ENCODE measurements at places on chromosomes 2 and 18.

DNA sequence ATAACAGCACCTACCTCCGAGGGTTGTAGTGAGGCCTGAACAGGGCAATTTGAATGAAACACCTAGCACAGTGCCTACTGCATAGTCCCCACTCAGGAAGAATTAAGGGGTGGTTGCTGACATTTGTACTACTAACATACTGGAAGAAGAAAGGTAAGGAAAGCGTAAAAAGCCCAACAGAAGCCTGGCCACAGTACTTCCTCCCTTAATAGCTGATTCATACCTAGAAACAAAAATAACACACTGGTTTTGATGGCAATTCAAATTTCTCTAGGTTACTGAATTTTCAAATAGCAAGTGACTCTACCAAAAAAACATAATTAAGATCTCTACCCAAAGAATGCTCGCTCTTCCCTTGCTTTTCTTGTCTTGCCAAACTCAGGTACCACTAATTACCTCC is 16.2 kb downstream of the SUCLG1 start:
- DNase-seq = no peak

- no peak for DNase-seq
Observed at GRCh38 chr2:237244976-237245646, 159.4 kb downstream of the COPS8 start.

DNA sequence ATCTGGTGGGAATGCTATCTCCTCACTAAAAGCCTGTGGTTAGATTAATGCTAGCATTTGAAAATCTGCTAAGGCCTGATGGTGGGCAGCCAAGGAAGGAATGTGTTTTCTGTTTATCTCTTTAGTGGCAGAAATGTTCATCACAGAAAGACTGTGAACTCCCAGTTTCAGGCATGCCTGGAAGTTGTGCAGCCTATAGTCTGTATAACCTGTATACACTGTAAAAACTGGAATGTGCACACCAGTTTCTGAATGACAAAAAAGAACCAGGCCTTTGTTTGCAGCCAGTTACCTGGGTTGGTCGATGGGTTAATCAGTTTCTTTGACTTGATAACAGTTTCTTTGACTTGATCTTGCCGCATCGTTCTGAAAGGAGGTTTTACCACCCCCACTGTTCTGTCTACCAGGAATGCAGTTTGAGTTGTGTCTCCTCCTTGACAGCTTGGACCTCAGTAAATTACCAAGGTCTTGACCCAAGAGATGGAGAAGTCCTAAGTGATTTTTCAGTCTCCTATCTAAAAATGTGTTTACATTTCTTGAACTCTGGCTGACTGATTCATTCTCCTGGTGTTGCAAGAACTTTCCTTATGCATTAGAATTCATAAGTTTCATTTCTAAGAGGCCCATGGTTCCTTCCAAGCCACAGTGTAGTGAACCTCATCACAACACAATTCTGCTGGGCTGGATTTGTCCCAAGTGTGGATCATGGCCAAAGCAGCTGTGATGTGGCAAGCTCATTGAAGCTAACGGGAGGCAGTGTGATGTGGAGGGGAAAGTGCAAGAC is 62.2 kb downstream of the KIAA2012 start:
- DNase-seq = no peak

DNA sequence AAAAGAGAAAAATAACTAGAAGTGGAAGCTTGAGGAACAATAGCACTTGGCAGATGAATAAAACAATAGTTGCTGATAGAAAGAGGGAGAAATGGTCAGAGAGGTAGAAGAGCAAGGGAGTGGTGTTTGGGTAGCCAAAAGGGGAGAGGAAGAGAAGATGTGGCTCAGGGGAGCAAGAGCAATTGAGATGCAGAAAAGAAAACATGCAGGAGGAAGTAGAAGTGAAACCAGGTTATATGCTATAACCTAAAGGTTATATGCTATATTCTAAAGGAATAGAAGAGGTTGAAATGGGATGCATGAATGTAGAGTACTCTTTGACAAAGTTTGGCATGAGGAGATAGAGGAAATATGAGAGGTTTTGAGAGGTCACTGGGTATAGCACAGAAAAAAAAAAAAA is 759.5 kb downstream of the SATB2 start:
- no peak for DNase-seq

- DNase-seq = no peak
Observed at GRCh38 chr2:54100772-54101171, 14.6 kb upstream of the ACYP2 start.

- DNase-seq = no peak
Observed at GRCh38 chr2:144431998-144432397, 87.9 kb downstream of the ZEB2 start.

DNA sequence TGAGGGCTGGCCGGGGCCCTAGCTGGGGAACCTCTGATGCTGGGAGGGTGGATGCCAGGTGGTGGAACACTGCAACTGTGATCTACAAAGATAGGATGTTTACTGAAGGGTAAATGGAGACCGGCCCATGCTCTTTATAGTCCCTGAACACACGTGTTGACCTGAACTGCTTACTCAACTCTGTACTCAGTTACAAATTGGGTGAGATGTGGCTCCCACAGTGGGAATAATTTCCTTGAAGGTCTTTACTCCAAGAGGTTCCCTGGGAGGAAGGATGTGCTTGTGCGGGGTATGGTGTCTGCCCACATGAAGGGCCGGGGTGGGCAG is 254.1 kb downstream of the PRKCE start:
- DNase-seq = no peak

DNA sequence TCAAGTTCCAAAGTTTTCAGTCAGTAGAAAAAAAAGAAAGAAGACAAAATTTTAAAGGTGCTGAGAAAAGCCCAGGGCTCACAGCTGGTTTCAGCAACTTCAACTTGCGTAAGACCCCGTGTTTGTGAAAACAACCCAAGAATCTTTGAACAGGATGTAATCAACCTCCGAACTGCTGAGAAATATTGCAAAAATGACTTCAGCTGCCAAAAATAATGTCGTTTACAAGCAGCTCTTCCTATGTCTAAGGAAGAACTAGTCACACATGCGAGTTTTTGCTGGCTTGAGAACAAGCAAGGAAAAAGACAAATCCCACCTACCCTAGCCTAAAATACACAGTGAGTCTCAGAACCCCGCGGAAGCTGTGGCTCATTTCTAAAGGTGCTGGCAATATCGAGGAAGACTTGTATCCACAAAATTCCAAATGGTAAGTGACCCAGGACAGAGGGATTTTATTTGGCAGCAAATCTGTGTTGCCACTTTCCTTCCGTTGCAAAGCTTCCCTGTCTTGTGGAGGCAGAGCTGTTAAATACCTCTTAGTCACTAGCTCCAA is 59.8 kb upstream of the SLC8A1 start:
- no peak for DNase-seq

DNA sequence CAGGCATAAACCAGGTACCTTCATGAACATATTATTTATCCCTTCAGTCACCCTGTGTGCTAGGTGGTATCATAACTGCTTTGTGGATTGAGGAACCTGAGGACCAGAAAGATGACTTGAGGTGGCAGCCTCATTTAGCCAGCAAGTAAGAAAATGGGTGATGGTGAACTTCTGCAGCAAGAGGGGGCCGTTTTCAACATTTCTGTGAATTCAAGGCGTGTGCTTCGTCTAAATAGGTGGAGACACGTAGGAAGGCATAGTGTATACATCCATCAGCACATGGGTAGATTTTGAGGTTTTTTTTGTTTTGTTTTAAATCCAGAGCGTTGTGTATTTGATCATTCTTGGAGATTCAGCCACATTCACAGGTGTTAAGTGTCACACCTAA is 118.7 kb downstream of the SPTBN1 start:
- no peak for DNase-seq

DNA sequence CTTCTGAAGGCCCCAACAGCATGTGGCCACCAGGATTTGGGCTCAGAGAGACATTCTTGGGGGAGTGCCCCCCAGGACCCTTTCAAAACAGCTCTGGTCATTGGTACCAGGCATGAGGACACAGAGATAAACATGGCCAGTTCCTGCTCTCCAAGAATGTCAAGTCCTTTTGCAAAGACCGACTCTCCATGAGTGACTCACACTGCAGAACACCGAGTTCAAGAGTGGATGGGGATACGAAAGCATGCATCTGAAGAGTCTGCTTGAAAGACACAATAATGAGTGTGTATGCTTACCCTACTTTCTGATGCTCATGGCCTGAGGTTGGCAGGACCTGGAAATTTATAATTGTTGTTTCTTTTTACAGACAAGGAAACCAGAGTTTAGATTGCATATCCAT is 450.6 kb downstream of the TSN start:
- no peak for DNase-seq

- DNase-seq = no peak
Observed at GRCh38 chr2:117379928-117380327, 434.6 kb upstream of the DDX18 start.

GRCh38 chr2:239776436-239777005 is 248.6 kb downstream of the NDUFA10 start:
- no peak for DNase-seq

DNA sequence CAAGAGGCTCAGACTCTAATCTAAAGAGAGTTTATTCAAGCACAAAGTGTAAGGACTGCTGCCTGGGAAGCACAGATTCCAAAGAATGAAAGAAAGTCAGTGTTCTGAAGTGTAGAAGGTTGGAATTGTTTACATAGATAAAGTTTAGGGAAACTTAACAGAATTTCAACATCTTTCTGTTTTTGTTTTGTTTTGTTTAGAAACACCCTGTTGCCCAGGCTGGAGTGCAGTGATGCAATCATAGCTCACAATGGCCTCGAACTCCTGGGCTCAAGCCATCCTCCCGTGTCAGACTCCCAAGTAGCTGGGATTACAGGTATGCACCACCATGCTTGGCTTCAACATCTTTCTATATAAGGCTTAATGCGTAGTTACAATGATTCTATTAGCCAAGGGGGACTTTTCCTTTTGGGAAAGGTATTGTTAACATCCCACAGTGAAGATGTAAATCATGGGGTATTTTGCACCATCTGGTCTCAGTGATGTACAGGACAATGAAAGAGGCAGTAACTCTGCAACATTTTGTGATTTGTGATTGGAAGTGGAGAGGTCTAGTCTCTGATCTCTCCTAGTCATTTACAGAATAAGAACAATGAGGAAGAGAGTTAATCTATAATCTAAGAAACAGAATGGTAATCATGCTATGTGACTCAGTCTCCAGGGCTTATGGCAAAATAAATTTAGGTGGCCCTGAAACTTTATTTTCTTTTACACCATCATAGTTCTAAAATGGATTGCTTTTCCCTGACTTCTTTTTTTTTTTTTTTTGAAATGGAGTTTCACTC is 45.6 kb upstream of the MSH6 start:
- DNase-seq = no peak

DNA sequence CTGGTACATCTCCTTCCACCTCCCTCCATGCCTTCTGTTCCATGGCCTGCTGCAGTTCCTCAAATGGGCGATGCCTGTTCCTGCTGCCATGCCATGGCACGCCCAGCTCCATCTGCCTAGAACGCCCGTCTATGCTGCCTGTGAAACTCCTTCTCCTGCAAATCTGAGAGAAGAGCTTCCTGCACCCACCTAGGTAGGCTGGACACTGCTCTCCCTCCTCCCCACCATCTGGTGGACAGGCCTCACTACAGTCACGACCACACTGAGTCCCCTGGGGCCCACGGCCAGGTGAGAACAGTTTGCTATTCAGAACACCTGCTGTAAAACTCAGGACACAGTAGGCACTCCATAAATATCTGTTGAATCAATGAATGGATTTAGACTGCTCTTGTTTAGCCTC is 92.4 kb downstream of the LAMA1 start:
- DNase-seq = no peak

GRCh38 chr2:871926-872680 is 78.5 kb upstream of the SNTG2 start:
- no peak for DNase-seq

GRCh38 chr18:25621144-25621543 is 269.2 kb upstream of the ZNF521 start:
- DNase-seq = no peak

- no peak for DNase-seq
Observed at GRCh38 chr2:117763804-117764203, 50.7 kb upstream of the DDX18 start.

DNA sequence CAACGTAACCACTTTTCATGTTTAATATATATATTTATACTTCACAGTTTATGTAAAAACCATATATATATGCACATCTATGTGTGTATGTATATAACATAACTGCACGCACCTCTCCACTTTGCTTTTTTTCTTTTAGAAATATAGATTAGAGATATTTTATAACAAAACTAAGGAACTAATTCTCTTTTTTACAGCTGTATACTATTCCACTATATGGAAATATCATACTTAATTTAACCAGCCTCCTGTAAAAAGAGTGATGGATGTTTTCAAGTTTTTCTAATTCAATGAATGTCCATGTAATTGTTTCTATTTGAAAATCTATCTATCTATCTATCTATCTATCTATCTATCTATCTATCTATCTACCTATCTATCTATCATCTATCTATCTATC is 4.6 kb downstream of the ARHGAP15 start:
- DNase-seq = no peak

GRCh38 chr18:42231796-42232195 is 276.8 kb downstream of the PIK3C3 start:
- no peak for DNase-seq

- no peak for DNase-seq
Observed at GRCh38 chr2:39068299-39069135, 52.3 kb downstream of the SOS1 start.

DNA sequence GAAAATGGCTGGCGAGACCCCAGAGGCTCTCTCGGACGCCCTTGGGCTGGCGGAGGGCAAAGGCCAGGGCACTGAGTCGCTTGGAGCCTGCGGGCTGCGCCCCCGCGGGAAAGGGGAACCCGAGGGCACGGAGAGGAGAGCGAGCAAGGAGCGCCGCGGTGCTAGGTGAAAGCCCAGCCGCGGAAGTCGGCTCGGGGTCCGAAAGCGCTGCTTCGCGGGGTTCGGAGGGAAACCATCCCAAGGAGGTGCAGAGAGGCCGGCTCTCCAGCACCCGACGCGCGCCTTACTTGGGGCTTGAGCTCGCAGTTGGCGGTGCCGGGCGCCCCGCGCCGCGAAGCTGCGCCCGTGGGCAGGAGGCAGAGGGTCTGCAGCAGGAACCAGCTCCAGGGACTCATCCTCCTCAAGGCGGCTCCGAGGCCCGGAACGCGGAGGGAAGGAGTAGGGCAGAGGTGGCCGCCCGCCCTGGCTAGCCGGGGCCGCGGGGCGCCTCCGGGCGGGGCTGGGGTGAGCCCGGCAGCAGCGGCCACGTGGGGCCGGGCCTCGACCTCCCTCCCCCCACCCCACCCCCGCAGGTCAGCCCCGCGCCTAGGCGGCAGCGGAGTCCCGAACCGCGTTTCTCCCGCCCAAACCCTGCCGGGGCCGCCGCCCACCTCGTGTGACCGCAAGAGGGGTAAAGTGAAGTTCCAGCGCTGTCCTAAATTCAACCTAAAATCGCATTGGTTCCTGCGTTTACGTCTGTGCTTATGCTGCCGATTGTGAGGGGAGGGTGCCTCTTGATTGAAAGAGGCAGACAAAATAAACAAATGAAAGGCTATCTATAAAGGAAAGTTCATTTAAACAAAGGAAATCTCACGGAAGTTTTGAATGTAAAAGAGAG is at the start of gene TRABD2A:
TSS of gene TRABD2A (minus strand) at position 440 of the 877 bp plus-strand sequence. CDS start at position 395, 45 bp downstream.
- peak; percentile 24 for DNase-seq

- no peak for DNase-seq
Observed at GRCh38 chr2:30223413-30223874, 7.9 kb upstream of the LBH start.

DNA sequence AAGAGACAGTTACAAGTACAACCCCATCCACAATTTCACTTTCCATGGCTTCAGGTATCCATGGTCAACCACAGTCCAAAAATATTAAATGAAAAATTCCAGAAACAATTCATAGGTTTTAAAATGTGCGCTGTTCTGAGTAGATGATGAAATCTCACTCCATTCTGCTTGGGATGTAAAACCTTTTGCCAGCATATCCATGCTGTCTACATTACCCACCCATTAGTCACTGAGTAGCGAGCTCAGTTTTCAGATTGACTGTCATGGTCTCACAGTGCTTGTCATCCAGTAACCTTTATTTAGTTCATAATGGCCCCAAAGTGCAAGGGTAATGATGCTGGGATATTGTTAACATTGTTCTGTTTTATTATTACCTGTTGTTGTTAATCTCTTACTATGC is 40.5 kb downstream of the SMAD4 start:
- DNase-seq = no peak
